Central memory CD8-positive, alpha-beta T cell (primary cell): ENCODE measurements at places on chromosomes 5 and 9.

GRCh38 chr9:21931428-21931827, 62.8 kb downstream of the CDKN2A start:
- no peak for DNase-seq
- no peak overlapping the region for H3K4me3 ChIP-seq
- H3K27ac ChIP-seq, result no peak overlapping the region
- no peaks in the 10 kb centered on the region for H3K36me3 ChIP-seq
- H3K27me3 ChIP-seq, result no peaks in the 10 kb centered on the region
- H3K4me1 ChIP-seq, result no peaks in the 10 kb centered on the region

GRCh38 chr5:159206818-159207217, 2.5 kb downstream of the RNF145 start:
- peak overlapping the region; percentile 99 for H3K27ac ChIP-seq
- H3K27me3 ChIP-seq, result no peaks in the 10 kb centered on the region
- peaks cover 26% of the 10 kb centered on the region for H3K36me3 ChIP-seq
- no peak for DNase-seq

DNA sequence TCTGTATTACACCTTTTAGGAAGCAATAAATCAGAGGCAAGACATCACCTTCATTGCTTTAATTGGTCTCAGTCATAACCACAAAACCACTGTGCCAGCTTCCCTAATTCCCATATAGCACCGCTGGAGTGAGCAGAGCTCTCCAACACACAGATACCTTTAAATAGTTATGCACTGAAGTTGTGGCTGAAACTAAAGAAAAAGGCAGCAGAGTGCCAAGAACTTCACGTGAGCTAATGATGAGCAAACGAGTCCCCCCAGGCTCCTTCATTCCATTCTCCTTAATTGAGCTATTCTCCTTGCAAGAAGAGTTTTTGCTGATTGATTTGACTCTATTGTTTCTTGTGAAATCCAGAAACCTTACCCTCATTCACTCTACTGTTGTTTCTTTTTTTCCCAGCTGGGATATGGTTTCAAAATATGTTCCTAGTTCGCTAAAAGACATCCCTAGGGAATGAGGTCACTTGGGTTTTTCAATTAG, 501.5 kb downstream of the SPATA31D1 start:
- H3K4me3 ChIP-seq, result no peak overlapping the region
- H3K27me3 ChIP-seq, result no peaks in the 10 kb centered on the region
- peaks cover 2% of the 10 kb centered on the region for H3K36me3 ChIP-seq
- no peaks in the 10 kb centered on the region for H3K4me1 ChIP-seq

DNA sequence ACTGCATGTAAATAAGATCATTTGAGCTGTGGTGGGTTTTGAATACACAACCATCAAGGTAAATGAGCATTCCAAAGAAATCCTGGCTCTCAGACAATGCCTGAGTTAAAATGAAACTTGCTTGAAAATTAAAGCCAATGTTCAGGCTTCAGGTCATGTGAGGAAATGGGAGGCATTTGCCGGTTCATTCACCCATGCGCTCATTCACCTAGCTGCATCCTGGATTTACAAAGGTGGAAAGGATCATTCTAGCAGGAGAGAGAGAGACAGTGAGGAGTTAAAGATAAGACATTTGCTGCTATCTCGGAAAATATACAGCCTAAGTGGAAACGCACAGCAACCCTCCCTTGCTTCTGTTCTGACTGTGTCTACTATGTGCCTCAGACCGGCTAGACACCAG, 143.8 kb upstream of the KLF4 start:
- peaks cover 4% of the 10 kb centered on the region for H3K4me1 ChIP-seq
- no peak for DNase-seq
- H3K36me3 ChIP-seq, result no peaks in the 10 kb centered on the region
- H3K4me3 ChIP-seq, result no peak overlapping the region

GRCh38 chr9:84230355-84231145, 110.0 kb downstream of the SLC28A3 start:
- H3K27ac ChIP-seq, result no peak overlapping the region
- peaks cover 12% of the 10 kb centered on the region for H3K27me3 ChIP-seq
- H3K36me3 ChIP-seq, result no peaks in the 10 kb centered on the region
- no peaks in the 10 kb centered on the region for H3K4me1 ChIP-seq
- DNase-seq, result no peak
- no peak overlapping the region for H3K4me3 ChIP-seq

DNA sequence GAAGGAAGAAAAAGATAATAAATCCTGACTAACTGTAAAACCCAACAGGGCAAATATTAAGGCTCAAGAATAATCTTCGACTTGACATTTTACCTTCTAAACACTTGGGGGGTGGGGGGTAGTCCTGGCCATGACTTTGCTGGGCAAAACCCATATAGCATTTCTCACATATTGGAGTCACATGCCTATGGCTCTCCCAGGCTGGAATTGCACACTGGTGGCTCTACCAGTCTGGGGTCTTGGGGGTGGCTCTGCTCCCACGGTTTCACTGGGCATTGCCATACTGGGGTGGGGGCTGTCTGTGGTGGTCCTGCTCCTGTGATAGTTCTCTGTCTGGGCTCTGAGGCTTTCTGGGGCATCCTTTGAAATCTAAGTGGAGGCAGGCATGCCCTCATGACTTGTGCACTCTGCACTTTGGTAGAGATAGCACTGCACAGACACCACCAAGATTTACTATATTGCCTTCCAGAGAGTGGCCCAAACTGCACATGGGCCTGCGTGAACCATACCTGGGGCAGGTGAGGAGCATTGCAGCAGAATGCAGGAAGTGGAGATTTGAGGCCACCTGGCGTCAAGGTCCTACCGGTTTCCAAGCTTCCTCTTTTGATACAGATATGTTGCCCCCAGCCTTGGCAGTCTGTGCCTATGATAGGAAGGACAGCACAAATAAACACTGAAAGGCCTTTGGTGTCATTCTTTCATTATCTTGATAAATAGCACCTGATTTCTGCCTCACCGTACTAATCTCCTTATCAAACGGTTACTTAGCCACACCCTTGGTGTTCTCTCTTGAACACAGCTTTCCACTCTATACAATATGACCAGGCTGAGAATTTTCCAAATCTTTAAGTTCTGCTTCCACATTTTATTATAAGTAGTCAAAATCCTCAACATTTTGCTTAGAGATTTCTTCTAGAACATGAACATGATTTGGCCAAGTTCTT, 29.8 kb downstream of the BAAT start:
- H3K4me3 ChIP-seq, result no peak overlapping the region
- no peak for DNase-seq
- peaks cover 12% of the 10 kb centered on the region for H3K27me3 ChIP-seq
- no peaks in the 10 kb centered on the region for H3K4me1 ChIP-seq

GRCh38 chr9:128297221-128297773, 21.2 kb downstream of the SWI5 start:
- no peak overlapping the region for H3K4me3 ChIP-seq
- no peaks in the 10 kb centered on the region for H3K36me3 ChIP-seq
- H3K27me3 ChIP-seq, result no peaks in the 10 kb centered on the region
- no peak overlapping the region for H3K27ac ChIP-seq
- no peaks in the 10 kb centered on the region for H3K4me1 ChIP-seq
